ENCODE measurements at places on chromosomes 6 and 20.

DNA sequence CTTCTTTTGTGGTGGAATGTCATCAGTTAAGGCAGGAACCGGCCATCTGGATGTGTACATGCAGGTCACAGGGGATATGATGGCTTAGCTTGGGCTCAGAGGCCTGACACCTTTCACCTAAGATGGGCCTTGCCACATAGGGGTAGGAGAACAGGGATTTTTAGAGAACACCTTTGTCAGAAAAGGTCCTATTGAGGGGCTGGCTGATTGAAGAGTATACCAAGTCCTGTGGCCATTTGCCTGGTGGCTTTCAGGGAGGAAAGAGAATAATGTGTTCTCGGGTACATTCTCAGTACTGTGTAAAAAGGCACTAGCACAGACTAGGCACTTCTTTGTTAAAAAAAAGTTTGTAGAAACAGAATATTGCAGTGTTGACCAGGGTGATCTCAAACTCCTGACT lies 26.4 kb downstream of the GMPR start:
- DNase-seq = no peak

DNA sequence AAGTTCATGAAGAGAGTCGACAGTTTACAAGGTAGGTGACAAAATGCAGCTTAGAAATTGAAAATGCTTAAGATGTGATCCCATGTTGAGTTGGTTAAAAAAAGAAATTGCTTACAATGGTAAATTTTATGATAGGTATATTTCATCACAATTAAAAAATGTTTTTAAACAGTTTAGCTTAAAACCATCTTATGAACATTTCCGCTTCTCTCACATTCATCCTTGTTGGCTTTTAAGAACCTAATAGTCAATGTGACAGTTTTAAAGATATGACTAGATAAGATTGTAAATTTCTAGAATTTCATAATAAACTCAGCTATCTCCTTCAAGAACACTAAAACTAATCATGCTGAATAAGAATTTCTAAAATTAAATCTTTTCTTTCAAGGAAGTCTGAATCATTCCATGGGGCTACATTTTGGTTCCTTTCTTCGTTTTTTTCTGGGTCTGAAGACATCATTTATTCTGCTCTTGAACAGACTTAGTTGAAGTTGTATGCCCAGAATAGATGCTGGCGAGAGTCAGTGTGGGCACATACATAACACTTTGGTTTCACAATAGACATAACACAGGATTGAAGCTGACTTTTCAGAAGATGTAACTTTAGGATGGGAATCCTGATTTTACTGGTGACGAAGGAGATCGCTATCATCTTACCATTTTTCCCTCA lies 35.9 kb upstream of the LTV1 start:
- DNase-seq = no peak

GRCh38 chr6:132202574-132202973 lies 198.7 kb downstream of the MOXD1 start:
- peak; percentile 20 for DNase-seq

- DNase-seq = no peak
Observed at GRCh38 chr20:44470327-44470726, 5.3 kb upstream of the TTPAL start.

GRCh38 chr6:160088069-160088783 lies 33.4 kb upstream of the SLC22A1 start:
- DNase-seq = peak; percentile 61

DNA sequence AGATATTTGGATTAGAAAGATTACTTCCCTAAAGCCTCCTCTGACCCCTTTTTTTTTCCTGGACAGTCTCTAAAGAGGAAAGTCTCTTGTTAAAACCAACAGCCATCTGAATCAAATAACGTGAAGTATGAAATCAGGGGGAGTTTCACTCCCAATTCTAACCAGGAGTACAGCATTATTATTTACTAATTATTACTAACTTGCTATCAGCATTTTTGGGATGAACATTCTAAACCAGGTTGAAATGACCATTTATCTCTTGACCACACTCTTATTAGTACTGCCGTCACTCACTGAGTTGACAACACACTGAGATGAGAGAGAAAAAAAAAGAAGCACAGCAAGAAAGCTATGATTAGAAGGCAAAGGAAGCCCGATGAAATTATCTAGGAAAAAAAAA lies 114.4 kb upstream of the BCLAF1 start:
- no peak for DNase-seq
